ENCODE measurements at places on chromosomes 2 and 18.
A peak's percentile ranks its signal among the peaks of the same experiment; 100 is the strongest.

DNA sequence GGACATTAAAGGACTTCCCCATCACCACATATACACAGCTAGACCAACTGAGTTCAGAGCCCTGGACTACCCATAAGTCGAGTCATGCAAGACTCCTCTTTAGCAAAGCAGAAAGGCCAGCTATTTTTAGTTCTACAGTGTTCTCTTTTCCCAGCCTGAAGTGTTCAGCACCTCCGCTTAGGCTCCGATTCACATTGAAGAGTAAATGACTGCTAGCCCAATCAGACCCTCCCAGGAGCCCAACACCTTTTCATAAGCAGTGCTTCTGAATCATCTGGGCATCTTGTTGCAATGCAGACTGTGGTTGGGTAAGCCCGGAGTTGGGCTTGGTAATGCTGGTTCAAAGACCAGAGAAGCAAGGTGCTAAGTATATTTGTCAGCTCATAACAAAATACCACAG lies 138.6 kb upstream of the MSH6 start:
- no peak for DNase-seq

DNA sequence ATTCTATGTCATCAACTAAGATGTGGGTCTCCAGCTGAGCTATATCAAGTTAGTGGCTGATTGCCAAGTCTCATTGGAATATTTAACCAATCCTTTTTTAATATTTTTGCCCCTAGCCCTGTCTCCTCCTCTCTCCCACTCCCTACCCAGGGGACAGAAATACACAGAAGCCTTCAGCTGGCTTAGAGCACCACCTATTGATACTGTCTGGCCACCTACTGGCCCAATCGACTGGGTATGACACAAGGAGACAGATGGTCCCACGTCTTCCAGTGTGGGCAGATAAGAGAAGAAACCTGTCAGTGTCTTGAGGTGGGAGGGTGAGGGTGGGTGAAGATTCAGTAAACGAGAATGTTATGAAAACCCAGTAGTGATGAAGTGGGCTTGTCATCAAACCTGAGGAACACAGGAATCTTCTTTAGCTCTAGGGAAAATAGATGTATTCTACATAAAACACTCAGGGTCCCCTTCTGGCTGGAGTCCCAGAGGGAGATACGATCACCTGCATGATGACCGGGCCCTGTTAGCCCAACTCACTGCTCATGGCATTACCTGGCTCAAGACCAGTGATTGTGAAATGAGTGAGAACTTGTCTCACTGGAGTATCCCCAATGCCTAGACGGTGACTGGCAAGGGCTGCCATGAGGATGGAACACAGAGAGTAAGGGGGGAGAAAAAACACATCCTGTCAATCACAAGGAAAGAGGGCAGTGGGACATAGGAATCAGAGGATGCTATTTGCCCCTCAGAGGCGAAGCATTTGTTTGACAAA lies 26.7 kb downstream of the POLR1A start:
- DNase-seq: peak; percentile 56

- DNase-seq: no peak
Measured at GRCh38 chr2:178521304-178522150, 41.3 kb downstream of the PLEKHA3 start.

DNA sequence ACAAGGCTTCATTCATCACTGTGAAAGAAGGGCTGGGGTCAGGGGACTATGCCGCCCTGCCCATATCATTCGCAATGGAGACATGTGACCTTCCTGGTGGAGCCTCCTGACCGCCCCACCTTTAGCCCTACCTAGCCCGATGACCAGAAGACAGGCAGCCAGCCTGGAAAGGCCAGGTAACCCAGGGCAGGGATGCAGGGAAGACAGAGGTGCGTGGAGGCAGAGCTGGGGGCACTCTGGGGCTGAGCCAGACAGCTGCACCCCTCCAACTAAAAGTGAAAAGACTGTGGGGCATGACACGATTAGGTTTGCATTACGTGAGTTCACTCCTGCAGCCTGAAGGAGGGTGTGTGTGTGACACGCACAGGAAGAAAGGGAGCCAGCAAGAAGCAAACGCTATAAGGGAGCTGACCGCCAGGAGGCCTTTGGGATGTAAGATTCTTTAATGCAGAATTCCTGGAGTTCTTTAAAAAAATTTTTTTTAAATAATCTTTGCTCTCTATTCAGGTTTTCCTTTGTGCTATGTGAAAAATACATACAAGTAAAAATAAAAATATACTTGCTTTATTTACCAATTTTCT lies 3.7 kb upstream of the HES6 start:
- DNase-seq: no peak

GRCh38 chr18:58858591-58859468 lies 5.8 kb upstream of the ZNF532 start:
- DNase-seq: no peak

GRCh38 chr2:6224267-6224666 lies 532.1 kb downstream of the SOX11 start:
- DNase-seq: no peak

GRCh38 chr2:60309336-60309735 lies 244.1 kb downstream of the BCL11A start:
- no peak for DNase-seq

DNA sequence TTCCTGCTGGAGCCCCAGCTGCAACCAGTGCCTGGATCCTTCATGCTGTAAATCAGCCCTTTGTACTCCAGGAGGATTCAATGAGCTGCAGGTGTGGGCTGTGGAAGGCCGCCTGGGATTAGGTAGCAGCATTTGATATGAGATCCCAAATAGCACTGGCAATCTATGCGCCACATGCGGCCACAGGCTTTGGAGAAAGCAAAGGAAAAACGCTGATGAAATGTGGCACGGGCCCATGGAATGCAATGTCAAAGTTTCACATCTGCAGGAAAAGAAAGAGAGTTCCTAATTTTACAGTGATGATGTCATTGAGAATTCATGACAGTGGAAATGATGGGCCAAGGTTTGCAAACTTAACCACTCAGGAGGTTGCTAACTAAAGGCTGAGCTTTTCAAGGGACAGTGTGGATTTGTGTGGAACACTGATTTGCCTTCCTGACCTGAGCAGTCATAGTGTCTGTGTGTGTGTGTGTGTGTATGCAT lies 216.4 kb upstream of the OSR1 start:
- no peak for DNase-seq

- DNase-seq: no peak
Measured at GRCh38 chr2:194550702-194551101, 1106.3 kb upstream of the SLC39A10 start.

DNA sequence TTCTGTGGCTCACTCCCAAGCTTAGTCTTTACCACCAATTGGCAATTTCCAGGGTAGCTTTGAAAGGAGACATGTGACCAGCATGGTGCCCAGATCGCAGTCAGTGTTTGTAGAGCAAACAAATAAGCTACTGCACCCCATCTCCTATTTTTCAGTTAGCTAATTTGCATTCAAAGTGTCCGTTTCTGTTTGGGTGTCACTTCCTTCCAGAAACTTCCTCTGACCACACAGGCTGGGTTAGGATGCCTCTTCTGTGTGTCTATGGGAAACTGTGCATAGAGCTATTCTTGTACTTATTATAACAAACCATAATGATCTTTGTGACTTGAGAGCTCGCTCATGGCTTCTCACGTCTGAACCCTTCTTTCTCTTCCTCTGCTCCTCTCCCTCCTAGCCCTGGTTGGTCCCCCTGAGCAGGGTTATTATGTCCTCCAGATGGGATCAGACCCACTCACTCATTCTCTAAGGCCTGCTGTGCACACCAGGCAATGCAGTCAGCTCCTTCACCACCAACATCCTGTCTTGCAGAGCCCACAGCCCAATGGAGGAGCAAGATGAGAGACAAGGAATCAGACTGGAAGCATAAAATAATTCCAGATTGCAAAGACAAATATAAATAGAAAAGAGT lies 101.2 kb upstream of the ALK start:
- no peak for DNase-seq

- DNase-seq: no peak
Measured at GRCh38 chr2:127071901-127072328, 35.0 kb downstream of the BIN1 start.

- no peak for DNase-seq
Measured at GRCh38 chr2:143378996-143379395, 249.8 kb downstream of the ARHGAP15 start.

DNA sequence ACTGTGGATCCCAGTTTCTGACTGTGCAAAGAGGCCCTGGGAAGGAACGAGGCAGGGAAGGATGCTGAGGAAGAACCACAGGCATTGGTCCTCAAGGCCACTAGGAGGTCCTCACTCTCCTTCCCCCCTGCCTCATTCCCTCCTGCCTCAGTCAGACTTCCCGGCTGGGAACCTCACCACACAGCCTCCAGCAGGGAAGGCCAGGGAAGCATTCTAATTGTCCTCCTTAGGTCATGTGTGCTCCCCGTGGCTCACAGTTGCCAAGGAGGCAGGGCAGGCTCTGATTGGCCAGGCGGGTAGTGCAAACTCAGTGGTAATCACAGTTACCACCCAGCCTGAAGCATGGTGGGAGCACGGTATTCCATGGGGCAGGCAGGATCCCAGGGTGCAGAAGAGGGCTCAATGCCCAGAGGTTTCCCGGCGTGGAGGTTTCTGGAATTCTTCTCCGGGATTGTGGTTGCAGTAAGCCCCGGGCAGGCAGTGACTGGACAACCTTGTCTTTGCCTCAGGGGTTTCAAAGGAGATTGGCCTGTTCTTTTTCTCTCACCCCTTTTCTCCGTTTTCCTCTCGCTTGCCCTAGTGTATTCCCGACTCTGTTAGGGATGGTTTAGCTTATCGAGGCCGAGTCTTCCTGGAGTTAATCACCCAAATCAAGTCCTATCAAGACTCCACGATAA lies 27.1 kb downstream of the FER1L5 start:
- DNase-seq: no peak

GRCh38 chr2:151063271-151063670 lies 198.4 kb downstream of the RBM43 start:
- no peak for DNase-seq

DNA sequence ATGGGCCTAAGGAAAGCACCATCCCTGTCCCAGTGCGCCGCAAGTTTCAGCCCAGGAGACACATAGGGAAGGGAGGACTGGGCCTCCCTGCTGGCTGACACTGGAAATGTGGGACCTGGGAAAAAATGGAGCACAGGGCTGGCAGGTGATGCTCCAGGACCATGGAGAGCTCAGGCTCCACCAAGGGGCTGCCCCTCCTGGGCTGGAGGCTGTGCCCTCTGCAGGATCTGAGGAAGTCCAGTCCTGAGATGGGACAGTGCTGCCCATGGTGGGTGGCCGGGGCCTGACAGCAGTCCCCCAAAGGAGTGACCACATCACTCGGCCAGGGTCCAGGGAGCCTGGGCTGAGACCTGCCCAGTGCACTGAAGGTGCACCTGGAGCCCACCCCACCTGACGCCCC lies 108.6 kb upstream of the TEKT4 start:
- DNase-seq: peak; percentile 52

DNA sequence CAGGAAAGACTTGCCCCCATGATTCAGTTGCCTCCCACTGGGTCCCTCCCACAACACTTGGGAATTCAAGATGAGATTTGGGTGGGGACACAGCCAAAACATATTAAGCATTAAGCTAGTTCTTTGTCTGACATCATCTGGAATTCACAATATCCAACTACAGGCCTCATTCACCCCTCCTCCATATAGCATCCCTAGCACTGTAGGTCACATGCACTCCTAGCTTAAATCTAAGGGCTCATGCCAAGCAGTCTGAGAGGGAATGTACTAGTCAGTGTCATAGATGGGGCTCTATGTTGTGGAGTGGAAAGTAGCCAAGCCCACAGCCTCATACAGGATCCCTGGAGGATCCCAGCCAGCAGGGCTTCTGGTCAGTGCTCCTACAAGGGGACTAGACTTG lies 92.1 kb downstream of the IRS1 start:
- no peak for DNase-seq

DNA sequence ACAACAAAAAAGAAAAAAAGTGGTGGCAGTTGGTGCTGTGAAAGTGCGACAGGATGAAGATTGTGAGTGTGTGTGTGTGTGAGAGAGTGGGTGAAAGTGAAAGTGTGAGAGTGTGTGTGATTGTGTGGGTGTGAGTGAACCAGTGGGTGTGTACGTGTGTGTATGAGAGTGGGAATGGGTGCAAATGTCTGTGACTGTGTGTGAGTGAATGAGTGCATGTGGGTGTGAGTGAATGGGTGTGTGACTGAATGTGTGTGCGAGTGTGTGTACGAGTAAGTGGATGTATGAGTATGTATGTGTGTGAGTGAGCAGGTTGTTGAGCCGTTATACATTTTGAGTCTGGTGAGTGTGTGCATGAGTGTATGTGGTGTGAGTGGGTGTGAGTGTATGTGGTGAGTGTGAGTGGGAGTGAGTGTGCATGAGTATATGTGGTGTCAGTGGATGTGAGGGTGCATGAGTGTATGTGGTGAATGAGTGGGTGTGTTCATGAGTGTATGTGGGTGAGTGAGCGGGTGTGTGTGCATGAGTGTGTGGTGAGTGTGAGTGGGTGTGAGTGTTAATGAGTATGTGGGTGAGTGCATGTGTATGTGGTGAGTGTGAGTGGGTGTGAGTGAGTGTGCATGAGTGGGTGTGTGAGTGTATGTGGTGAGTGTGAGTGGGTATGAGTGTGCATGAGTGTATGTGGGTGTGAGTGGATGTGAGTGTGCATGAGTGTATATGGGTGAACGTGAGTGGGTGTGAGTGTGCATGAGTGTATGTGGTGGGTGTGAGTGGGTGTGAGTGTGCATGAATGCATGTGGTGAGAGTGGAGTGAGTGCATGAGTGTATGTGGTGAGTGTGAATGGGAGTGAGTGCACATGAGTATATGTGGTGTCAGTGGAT lies 69.3 kb upstream of the HPCAL1 start:
- no peak for DNase-seq

- peak; percentile 43 for DNase-seq
Measured at GRCh38 chr2:120305296-120305695, 40.6 kb upstream of the INHBB start.

DNA sequence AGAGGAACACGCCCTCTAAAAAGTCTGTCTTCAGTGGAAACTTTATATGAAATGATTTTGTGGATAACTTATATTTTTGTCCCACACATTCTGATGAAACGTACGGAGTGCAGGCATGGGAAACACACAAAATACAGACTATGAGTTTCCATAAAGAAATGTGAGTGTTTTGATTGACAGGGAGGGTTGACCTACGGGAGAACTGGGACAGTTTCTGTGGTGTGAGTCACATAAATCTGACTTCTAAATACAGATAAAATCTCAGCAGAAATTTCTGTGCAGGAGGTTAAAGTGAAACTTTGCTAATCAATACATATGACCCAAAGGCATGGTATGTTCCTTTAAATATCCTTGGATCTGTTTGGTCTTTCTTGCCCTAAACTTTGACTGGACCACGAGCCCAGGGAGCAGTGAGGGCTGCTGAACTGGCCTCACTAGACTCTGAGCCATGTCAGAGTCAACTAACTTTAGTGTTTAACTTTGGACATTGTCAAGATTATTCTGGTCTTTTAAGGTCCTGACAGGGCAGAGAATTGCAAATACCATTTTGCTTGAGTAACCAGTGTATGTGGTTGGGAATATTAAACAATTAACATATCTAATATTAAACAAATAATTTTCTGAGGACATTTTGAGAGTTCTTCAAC lies 206.9 kb upstream of the LYPD1 start:
- no peak for DNase-seq

All from endothelial cell (in vitro differentiated cells).